ENCODE measurements at places on chromosomes 5 and 9. TPM values are rescaled to one million over a fixed set of nuclear protein-coding genes. Genes with fewer than 3 reads are reported as not detected.

Gene TLE1
- 31.5 TPM for polyA plus RNA-seq

Gene TTC23L
- polyA plus RNA-seq: not detected

Gene GGTA1
- polyA plus RNA-seq: not detected

Gene GOLPH3
- 28.6 TPM for polyA plus RNA-seq

Gene PTGER4
- polyA plus RNA-seq: 12.2 TPM

Gene PAEP
- polyA plus RNA-seq: not detected

Gene ARID3C
- 0.05 TPM for polyA plus RNA-seq

Gene BTNL3
- not detected for polyA plus RNA-seq

Gene BHMT
- polyA plus RNA-seq: not detected

Gene ISL1
- polyA plus RNA-seq: 2.4 TPM

Gene PDGFRB
- not detected for polyA plus RNA-seq

Gene GALNT12
- polyA plus RNA-seq: 1.2 TPM

Gene TMEM203
- 29.2 TPM for polyA plus RNA-seq

Gene PARP8
- polyA plus RNA-seq: 25.4 TPM

Gene SPINK4
- not detected for polyA plus RNA-seq

Gene SLC6A7
- not detected for polyA plus RNA-seq

Gene CDX1
- polyA plus RNA-seq: not detected

Gene UTP15
- polyA plus RNA-seq: 16.3 TPM

Gene SURF1
- polyA plus RNA-seq: 34.0 TPM

Gene HAVCR1
- not detected for polyA plus RNA-seq

Gene LHX6
- polyA plus RNA-seq: 0.12 TPM

Gene CNTFR
- 1.5 TPM for polyA plus RNA-seq

Gene GAPVD1
- 15.1 TPM for polyA plus RNA-seq

Gene GDF9
- polyA plus RNA-seq: 0.21 TPM

Gene NRG2
- 0.21 TPM for polyA plus RNA-seq

Gene EQTN
- 0.21 TPM for polyA plus RNA-seq

Gene CBY3
- polyA plus RNA-seq: not detected

Gene FGF18
- 0.03 TPM for polyA plus RNA-seq

Gene KCNV2
- not detected for polyA plus RNA-seq

Gene SPAAR
- not detected for polyA plus RNA-seq

Gene IFNA13
- polyA plus RNA-seq: not detected

Gene OSTF1
- polyA plus RNA-seq: 32.2 TPM

Gene OBP2B
- not detected for polyA plus RNA-seq

Gene ARHGEF28
- 24.2 TPM for polyA plus RNA-seq

Gene HEMGN
- polyA plus RNA-seq: 0.02 TPM

Gene TMEM8B
- 2.0 TPM for polyA plus RNA-seq

Gene GABRA1
- polyA plus RNA-seq: not detected

Gene STPG3
- polyA plus RNA-seq: not detected

Gene TPPP
- polyA plus RNA-seq: 2.5 TPM

Gene SV2C
- 0.02 TPM for polyA plus RNA-seq

Gene SPATA31C1
- not detected for polyA plus RNA-seq

Gene BSPRY
- polyA plus RNA-seq: 0.54 TPM

Gene CXCL14
- polyA plus RNA-seq: 613 TPM

Gene PCDHGA4
- 0.05 TPM for polyA plus RNA-seq

Gene PAPPA
- polyA plus RNA-seq: 2.6 TPM

Gene IFNA2
- not detected for polyA plus RNA-seq

Gene PCDHGA7
- 0.14 TPM for polyA plus RNA-seq

Gene ESM1
- polyA plus RNA-seq: 0.07 TPM

Gene IL31RA
- 6.7 TPM for polyA plus RNA-seq

Gene PCDHB16
- polyA plus RNA-seq: 0.09 TPM

Gene FASTKD3
- 8.0 TPM for polyA plus RNA-seq

Gene DDX46
- polyA plus RNA-seq: 39.0 TPM

Gene C9orf40
- polyA plus RNA-seq: 2.6 TPM

Gene SVEP1
- polyA plus RNA-seq: 0.09 TPM
